ENCODE measurements at places on chromosomes 13 and 19. TPM values are rescaled to one million over a fixed set of nuclear protein-coding genes. Genes with fewer than 3 reads are reported as not detected.

KANK3 gene
- 0.42 TPM for total RNA-seq

CYP2A6 gene
- total RNA-seq, result not detected

ZIK1 gene
- 8.4 TPM for total RNA-seq

KCNRG gene
- total RNA-seq, result 1.7 TPM

GFY gene
- total RNA-seq, result not detected

SLC46A3 gene
- 8.1 TPM for total RNA-seq
